ENCODE measurements at places on chromosomes 2 and 18.
A peak's percentile ranks its signal among the peaks of the same experiment; 100 is the strongest.

DNA sequence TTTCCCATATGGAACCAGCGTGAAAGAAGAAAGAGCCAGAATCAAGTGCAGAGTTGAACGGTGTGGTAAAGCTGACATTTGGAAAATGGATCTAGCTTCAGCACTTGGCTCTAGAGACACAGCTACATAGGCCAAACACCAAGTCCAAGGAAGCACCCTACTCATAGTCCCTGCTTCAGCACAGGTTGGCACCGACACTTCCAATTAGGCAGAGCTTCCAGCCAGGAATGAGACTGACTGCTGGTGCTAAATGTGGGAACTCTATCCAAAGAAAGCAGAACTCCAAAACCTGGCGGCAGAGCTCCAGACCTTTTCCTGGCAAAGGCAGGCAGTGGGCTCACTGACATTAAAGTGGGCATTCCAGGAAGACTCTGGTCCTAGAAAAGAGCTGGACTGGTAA, 125.4 kb upstream of the CTNNA2 start:
- no peak for DNase-seq

GRCh38 chr2:214830794-214831346, 21.4 kb upstream of the BARD1 start:
- DNase-seq, result no peak

DNA sequence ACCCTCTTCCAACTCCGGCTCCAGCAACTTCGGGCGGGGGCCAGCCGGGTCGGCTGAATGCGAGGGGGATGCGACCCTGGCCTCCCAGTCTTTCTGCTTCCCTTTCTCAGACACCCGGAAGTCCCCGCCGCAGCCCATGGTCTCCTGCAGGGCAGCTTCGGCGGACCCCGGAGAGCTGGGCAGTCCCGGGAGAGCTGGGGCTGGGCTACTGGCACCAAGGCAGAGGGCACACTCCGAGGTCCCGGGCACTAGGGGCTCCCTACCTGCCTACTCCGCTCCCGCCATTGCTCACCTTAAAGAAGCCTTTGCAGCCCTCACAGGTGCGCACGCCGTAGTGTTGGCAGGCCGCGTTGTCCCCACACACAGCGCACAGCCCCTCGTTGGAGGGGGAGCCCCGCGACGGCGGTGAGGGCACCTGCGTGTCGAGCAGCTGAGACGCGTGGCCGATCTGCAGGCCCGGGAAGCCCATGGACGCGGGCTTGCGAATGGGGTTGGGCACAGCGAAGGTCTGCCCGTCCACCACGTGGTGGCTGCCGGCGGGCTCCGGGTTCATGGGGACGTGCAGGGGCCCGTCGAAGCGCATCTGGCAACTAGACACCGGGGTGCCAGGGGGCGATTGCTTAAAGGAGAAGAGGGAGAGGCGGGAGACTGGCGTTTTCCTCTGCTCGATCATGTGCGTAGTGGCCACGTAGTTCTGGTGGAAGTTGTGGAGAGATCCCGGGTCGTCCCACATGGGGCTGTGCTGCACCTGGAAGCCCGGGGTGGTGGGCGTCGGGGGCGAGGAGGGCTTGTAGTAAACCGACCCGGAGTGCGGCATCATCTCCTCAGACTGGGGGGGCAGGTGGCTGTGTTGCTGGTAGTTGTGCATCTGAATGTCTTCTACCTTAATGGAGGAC, 3.2 kb downstream of the NR4A2 start:
- no peak for DNase-seq

GRCh38 chr2:99710721-99711120, 220.9 kb upstream of the REV1 start:
- no peak for DNase-seq

DNA sequence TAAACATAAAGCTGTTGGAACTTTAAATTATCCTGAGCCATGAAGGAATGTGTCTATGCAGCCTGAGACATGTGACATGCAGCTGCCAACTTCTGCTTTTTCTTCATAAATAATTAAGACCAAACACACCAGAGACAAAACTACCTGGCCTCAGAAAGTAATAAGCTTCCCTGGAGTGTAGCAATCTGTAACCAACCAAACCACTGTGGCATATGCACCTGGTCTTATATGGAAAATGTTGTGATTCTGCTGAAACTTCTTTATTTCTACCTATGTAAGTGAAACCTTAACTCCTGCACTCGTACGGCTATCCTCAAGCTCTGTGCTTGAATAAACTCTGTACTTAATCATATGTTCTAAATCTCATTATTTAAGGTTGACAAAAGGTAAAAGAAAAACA, 515.0 kb downstream of the TMEM182 start:
- DNase-seq, result no peak

GRCh38 chr2:41441958-41442357, 605.9 kb upstream of the PKDCC start:
- DNase-seq, result no peak

DNA sequence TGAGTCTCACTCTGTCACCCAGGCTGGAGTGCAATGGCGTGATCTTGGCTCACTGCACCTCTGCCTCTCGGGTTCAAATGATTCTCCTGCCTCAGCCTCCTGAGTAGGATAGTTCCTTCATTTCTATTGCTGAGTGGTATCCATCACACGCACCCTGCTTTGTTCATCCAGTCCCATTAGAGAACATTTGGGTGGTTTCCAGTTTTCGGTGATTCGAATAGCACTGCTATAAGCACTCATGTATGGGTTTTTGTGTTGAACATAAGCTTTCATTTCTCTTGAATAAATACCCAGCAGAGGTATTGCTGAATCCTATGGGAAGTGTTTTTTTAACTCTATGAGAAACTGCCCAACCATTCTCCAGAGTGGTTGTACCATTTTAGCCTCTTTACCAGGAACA, 147.3 kb downstream of the DDX1 start:
- no peak for DNase-seq

DNA sequence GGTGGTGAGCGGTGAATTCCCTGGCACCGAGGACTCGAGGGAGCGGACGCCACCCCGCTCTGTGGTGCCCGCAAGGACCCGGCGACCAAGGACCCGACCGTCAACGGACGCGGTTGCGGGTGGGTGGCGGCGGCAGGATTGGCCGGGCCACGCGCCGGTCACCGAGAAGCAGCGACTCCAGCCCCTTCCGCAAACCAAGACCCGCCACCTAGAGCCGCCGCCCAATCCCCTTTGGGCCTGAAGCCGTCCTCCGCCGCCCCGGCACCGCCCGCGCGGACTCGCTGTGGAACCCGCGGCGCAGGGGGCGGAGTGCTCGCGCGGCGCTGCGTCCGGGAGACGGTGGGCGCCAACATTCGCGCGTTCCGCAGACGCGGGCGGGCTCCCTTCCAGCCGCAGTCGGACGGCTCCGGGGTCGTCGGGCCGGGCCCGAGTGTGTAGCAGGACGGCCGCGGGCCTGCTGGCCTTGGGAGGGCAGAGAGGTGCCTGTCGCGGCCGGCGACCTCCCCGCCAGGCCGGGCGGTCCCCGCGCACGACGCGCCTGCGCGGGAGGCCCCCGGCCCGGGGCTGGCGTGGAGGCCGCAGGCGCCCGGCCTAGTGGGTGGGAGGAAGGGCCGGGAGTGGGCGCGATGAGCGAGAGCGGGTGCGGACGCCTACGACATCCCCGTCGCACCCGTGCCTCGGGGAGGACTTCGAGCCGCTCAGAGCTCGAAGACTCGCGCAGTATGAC, at the start of the genes FAM228B and PFN4:
TSS of gene FAM228B (plus strand) at position 275 of the 727 bp plus-strand sequence. CDS start 893 bp downstream, outside the sequence.
TSS of gene PFN4 (minus strand) at position 140 of the 727 bp plus-strand sequence. CDS start 799 bp downstream, outside the sequence.
- DNase-seq, result peak; percentile 65

DNA sequence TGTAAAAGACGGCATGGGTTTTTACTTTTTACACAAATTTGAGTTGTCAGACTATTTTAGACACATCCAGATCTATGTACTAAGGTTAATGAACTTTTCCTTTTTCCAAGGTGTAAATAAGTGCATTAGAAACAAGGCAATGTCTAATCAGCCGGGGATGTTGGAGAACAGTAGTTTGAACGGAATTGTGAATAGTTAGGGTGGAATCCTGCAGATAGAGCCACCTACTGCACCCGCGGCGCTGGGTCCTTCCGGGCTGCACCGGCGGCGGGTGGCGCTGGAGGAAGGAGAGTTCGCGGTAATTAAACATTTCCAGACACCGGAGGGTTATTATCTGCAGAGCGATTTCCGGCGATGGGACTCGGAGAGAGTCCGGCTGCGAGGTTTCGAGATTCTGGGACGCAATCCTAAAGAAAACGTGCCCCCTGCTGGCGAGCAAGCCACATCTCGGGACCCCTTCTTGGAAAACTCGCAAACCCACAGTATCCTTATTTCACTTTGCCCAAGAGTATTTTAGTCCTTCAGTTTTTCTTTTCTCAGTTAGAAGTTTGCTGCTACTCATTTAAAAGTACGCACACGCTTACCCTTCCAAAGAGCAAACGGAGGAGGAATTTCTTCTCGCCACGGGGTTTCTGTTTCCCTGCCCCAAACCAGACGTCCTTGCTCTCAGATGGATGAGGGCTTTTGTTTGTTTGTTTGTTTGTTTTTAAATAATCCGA, 4.5 kb upstream of the OSR1 start:
- DNase-seq, result peak; percentile 80

GRCh38 chr2:239152239-239152915, 248.4 kb downstream of the HDAC4 start:
- no peak for DNase-seq

- no peak for DNase-seq
Measured at GRCh38 chr2:217695033-217695520, 307.7 kb downstream of the TNS1 start.

- no peak for DNase-seq
Measured at GRCh38 chr18:60372596-60372995, at the start of gene MC4R. Gene MC4R, minus strand, starts transcription at chr18:60372775. Its CDS starts 426 bp downstream, at chr18:60372349.

DNA sequence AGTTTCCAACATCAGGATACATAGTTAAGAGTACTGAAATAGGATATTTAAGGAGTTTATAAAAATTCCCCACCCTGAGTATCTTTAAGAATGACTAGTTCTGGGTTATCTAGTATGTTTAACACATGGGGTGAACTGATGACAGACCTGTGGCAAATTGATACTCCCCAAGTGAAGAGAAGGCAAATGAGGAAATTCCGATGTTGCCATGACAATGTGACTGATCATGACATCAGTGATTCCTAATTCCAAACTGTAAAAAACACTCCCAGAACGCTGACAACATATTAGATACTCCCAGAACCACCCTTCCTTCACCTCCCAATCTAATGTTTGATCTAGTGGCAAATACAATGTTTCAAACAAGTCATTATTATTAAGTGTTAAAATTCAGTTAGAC, 77.6 kb downstream of the RBMS1 start:
- DNase-seq, result no peak

DNA sequence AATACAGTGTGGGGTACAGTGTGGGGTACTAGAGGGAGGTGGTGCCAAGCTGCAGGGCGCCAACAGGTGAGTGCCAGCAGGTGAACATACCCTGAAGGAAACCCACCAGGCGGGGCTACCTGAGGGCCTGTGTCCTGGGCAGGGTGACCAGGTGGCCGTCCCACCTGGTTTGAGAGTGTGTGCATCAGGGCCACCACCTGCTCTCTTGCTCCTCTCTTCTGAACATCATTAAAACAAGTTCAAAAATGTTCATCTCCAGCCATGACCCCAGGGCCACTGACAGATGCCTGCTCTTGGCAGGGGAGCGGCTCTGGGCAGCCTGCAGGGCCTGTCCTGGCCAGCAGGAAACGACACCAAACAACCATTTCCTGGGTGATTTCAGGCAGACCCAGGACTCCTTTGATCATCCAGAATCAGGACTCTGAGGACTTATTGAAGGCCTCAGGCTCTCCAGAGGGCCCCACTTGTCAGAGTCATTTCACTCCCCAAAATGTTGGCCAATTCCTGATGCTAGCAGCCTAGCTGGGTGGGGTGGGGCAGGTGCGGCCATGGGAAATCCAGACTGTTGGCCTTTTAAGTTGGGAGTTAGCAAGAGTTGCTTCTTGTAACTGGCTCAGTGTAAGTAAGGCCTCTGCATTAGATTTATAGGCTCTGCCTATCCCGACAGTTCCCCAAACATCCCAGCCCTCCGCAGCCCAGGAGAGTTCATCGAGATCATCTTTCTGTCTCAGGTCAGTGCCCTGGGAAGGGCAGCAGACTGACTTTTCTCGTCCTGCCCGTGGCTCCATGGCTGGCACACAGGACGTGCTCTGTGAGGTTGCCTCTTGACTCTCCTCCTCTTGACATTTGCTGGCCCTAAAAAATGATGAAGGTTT, 111.5 kb upstream of the ZNF236 start:
- DNase-seq, result no peak

- DNase-seq, result no peak
Measured at GRCh38 chr2:191679818-191680600, 2.1 kb downstream of the NABP1 start.

- DNase-seq, result no peak
Measured at GRCh38 chr2:60309941-60310660, 243.4 kb downstream of the BCL11A start.

- DNase-seq, result no peak
Measured at GRCh38 chr18:31039426-31039825, 3.1 kb downstream of the DSC3 start.

- DNase-seq, result no peak
Measured at GRCh38 chr2:197972061-197972460, 167.7 kb downstream of the PLCL1 start.
